ENCODE measurements at places on chromosomes 16 and 17. TPM values are rescaled to one million over a fixed set of nuclear protein-coding genes. Genes with fewer than 3 reads are reported as not detected.
A peak's percentile ranks its signal among the peaks of the same experiment; 100 is the strongest.

GRCh38 chr16:49876716-49877129 is 20.8 kb upstream of the ZNF423 start:
- peak; percentile 94 for DNase-seq

DNA sequence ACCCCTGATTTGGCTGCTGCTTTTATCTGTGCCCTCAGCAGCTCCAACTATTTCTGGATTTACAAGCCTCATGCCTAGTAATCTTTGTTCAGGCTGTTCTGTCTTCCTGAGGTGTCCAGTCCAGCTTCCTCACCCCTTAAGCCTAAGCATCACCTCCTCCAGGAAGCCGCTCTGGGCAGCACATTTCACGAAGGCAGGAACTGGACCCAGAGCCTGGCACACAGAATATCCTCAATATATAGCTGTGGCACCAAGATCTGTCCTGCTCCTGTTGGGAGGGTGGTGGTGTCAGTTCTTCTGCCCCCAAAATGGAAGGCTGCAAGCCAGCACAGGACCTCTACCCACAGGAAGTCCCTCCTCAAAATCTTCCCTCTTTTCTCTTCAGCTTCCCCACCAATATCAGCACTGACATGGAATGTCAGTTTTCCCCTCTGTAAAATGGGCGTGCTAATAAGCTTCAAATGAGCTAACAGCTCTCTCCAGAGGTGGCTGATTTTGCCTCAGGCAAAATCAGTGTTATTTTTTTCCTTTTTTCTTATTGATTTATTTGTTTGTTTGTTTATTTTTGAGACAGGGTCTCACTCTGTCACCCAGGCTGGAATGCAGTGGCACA is 6.9 kb upstream of the NEUROD2 start:
- DNase-seq: no peak

DNA sequence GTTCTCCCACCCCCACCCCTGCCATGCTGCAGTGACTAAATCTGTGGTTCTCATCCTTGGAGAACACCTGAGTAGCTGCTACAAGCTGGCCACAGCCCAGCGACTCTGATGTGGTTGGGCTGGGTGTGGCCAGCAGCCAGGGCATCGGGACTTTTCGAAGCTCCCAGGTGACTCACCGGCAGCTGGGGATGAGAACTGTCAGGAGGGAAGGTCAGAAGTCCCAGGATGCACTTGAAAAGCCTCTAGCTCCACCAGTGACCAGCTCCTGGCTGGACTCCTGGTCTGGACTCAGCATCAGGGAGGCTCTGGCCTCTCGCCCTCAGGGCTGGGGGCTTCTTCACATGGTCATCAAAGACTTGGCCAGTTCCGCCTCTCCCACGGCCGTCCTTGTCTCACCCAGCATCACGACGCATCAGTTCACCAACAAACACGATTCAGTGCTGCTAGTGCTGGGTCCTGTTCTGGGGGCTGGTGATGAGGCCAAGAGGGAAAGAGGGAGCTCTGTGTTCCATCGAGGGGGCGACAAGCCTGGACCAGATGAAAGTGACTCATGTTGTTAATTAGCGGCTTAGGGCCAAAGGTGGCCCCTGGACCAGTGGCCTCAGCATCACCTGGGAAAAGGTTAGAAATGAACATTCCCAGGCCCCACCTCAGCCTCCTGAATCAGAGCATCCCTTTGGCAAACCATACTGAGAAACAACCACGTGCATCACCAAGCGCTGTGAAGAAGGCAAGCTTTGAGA is 3.9 kb upstream of the C17orf99 start:
- DNase-seq: peak; percentile 87

GRCh38 chr17:3826191-3826590 is 19.9 kb downstream of the NCBP3 start:
- DNase-seq: no peak

GRCh38 chr17:32323046-32323445 is 18.9 kb downstream of the C17orf75 start:
- DNase-seq: no peak

Gene CBLN1
- 1.2 TPM for total RNA-seq

GRCh38 chr16:77787452-77787851 is 912 bp upstream of the VAT1L start:
- no peak for DNase-seq

DNA sequence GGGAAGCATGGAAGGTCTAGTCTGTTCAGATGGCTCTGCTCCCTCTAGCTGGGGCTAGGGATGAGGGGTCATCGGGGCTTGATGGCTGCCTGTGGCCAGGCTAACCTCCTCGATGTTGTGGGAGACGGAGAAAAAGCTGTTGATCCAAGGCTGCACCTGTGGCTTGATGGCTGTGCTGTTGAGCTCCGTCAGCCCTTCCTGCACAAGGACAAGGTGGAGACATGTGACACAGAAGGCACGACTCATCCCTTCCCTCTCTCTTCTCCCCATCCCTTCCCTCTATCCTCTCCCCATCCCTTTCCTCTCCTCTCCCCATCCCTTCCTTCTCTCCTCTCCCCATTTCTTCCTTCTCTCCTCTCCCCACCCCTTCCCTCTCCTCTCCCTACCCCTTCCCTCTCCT is 28.2 kb downstream of the FCSK start:
- no peak for DNase-seq

Gene FMNL1
- 8.3 TPM for total RNA-seq

Gene FNDC8
- total RNA-seq: not detected

DNA sequence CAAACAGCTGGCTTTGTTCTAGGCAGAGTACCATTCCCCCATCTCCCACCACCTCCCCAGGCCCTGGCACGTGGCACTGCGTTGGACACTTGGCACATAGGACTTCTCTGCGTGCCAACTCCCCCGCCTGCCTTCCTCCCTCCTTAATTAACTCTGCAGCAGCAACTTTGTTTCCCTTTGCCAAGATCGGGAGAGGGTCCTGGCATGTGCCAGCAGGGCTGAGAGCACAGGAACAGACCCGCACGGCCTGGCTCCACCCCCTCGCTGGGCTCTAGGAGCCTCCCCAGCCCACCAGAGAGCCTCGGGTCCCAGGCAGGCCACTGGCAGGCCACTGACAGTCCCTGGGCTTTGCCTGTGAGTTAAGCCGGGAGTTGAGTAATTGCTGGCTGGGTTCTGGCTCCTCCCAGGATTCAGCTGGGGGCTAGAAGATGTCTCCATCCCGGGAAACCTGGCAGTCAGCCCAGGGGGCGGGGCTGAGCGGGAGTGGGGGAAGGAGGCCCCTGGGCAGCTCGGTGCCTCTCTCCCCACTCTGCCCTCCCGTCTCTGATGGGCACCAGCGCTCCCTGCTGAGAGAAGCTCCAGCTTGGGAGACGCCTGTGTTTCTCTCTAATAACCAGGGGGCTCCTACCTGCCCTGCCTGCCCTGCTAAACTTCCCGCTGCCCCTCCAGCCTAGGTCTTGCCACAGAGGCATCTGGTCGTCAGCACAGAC is 224.0 kb upstream of the TNRC6C start:
- DNase-seq: peak; percentile 69

Gene KIF22
- total RNA-seq: 48.1 TPM

Gene OR4D1
- total RNA-seq: not detected

DNA sequence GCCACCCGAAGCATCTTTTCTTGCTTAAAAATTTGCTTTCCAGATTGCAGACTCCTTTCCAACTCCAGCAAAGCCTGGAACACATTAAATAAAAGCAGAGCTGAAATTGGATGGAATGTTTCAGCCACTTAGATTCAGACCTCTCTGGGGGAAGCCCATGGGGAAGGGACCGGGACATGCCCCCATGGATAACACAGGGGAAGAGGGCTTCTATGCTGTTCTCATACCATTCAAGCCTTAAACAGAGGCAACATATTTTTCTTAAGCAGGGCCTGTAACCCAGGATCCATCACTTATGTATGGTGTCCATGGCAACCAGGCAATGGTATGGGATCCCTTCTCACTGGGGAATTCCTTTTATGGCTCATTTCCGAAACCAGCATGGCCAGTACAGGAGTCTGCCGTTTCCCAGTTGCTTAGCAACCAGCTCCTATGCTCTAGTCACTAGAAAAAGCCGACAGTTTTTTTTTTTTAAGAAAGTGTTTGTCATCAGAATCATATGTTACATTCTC is 62.0 kb upstream of the MARCHF10 start:
- DNase-seq: no peak

Gene PMP22
- total RNA-seq: 120 TPM

DNA sequence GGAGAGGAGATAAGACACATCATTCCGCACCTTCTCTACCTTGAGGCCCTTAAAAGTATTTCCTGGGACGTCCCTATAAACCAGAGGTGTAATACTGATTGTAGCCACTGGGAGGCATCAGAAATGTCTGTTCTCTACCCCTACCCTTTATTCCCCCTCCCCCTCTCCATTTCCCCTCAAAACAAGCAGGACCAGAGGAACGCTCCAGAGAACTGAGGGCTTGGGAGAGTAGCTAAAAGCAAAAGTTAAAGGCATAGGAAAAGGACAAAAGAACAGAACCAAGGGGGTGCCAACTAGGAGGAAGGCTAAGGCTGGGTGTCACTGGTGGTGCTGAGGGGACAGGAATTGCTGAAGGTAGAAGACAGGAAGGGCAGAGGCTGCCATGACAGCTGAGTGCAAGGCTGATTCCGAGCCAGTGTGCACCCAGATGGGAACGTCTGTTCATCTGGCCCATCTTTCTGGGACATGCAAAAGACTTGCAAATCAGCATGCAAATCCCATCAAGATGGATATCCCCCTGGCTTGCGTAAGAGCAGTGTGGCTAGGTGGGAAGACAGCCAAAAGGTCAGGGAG is 6.7 kb downstream of the CAMTA2 start:
- no peak for DNase-seq

Gene MLKL
- total RNA-seq: 4.8 TPM

- DNase-seq: no peak
These were observed 31.9 kb upstream of the CCR7 start for GRCh38 chr17:40597156-40597555.

Gene CBFA2T3
- total RNA-seq: 4.4 TPM

Gene BAHCC1
- total RNA-seq: 4.1 TPM

Gene BCAR1
- 33.4 TPM for total RNA-seq

Gene PCGF2
- 7.5 TPM for total RNA-seq

GRCh38 chr16:58338205-58338604 is 43.4 kb upstream of the PRSS54 start:
- DNase-seq: no peak

Gene LPCAT2
- total RNA-seq: 25.1 TPM

- DNase-seq: no peak
These were observed 172.5 kb downstream of the AHSP start for GRCh38 chr16:31700200-31700529.

- no peak for DNase-seq
These were observed 10.4 kb upstream of the GJD3 start for GRCh38 chr17:40374821-40375498.

- no peak for DNase-seq
These were observed 31.4 kb downstream of the ACTG1 start for GRCh38 chr17:81481073-81481799.

Gene ANKS3
- total RNA-seq: 16.7 TPM

Gene HS3ST4
- total RNA-seq: not detected

Gene VAT1L
- 0.36 TPM for total RNA-seq

DNA sequence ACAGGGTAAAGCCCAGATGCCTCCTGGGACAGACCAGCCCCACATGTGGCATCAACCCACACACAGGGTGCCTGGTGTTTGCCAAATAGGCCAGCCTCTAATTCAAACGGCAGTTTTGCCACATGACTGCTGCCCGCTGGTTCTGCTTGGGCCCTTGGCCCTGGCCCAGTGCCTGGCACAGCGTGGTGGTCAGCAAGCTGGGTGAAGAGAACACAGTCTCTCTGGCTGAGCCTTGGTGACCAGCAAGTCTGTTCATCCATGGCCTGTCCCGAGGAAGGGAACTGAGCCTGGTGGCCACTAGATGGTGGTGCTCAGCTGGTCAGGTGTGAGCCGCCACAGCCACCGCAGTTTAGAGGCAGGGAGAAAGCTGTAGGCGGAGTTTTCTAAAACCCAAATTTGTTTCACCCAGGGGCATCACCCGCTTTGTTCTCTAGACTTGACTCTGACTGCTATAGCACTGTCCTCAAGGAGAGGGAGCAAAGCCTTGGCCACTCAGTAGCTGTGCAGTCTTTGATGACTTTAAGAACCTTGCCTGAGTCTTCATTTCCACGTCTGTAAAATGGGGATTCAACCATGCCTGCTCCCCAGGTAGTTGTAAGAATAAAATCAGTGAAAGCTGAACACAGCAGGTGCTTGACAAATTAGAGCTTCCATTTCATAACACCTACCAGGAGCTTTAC is 4.7 kb upstream of the GFAP start:
- DNase-seq: peak; percentile 92

- no peak for DNase-seq
These were observed 837 bp downstream of the C1QL1 start for GRCh38 chr17:44967026-44967906.

GRCh38 chr16:19132255-19132654 is 18.5 kb downstream of the ITPRIPL2 start:
- DNase-seq: peak; percentile 18

Gene GRB7
- 148 TPM for total RNA-seq

DNA sequence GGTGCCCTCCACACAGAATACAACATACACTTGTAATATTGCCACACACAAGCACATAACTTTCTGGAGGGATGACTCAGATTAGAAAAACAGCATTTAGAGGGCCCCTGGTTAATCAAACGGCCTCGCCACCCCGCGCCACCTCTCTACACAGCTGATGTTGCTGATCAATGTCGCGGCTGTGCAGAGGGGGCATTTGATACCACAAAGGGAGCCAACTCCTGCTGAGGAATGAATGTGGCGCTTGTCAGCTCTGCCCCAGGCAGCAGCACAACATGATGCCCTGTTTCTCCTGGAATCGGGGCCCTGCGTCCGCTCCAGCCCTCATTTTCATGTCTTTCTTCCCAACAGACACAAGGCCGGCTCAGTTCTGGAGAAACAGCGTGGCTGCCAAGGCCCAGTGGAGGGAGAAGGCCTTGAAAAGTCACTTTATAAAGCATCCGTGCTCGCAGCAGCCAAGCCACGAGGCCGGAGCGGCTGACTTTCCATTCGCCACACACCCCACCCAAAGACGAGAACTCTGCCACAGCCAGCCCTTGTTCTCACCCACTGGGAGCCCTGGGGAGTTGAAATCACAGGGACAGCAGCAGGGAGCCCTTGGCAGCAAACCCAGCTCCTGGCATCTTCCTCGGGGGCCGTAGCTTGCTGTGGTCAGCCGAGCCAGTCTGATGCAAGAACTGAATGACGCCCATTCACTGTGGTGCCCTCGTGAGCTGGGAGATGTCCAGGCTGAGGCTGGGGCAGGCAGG is 65.6 kb downstream of the XYLT1 start:
- peak; percentile 69 for DNase-seq

GRCh38 chr16:55453909-55454308 is 25.1 kb upstream of the MMP2 start:
- DNase-seq: no peak

DNA sequence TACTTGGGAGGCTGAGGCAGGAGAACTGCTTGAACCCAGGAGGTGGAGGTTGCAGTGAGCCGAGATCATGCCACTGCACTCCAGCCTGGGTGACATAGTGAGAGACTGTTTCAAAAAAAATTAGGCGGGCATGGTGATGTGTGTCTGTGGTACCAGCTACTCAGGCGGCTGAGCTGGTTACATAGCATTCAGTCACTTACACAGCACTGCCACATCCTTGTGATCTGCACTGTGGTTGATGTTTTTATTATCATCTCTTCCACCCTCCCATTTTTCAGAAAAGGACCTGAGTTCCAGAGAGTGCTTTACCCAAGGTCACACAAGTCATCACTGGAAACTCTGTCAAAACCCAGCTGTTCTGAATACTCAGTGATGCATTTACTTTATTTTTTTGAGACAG is 14.8 kb upstream of the KPNB1 start:
- no peak for DNase-seq

GRCh38 chr16:83338138-83338537 is 469.6 kb upstream of the HSBP1 start:
- no peak for DNase-seq

Gene AATK
- total RNA-seq: 2.9 TPM

GRCh38 chr17:75571197-75571884 is 16.3 kb upstream of the MYO15B start:
- no peak for DNase-seq

Measured in lower leg skin (tissue), 4 donors.